Hepatocyte (in vitro differentiated cells): ENCODE measurements at places on chromosomes 12 and 14.

DNA sequence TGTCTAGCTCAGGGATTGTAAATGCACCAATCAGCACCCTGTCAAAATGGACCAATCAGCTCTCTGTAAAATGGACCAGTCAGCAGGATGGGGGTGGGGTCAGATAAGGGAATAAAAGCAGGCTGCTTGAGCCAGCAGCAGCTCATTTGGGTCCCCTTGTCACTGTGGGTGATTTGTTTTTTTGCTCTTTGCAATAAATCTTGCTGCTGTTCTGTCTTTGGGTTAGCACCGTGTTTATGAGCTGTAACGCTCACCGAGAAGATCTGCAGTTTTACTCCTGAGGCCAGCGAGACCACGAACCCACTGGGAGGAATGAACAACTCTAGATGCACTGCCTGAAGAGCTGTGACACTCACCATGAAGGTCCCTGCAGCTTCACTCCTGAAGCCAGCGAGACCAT is 134.1 kb upstream of the LMNTD1 start:
- no peaks in the 10 kb centered on the region for H3K27me3 ChIP-seq
- peaks cover 3% of the 10 kb centered on the region for H3K4me1 ChIP-seq
- H3K4me3 ChIP-seq, result no peak overlapping the region
- H3K27ac ChIP-seq, result no peak overlapping the region
- no peaks in the 10 kb centered on the region for H3K36me3 ChIP-seq

DNA sequence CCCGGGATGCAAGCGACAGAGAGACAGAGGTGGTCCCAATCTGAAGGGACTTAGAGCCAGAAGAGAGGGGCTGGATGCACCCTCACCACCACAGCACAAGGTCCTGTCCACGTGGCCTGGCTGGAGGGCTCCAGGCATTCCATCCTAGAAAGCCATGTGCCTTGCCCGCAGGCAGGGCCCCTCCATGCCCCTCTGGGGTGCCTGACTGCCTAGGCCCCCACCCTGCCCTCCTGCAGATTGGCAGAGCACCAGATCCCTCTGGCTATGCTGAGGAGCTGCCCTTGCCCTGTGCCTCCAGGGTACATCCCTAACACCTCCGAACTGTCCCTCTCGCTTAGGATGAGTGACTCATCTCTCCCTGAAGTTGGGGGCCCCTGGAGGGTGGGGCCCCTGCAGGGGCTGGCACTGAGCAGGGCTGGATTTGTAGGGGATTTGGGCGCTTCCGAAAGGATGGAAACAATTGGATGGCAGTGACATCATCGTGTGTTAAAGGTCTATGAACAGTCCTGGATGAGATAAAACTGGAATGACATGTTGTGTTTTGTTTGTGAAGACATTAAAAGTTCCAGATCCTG is 50.9 kb downstream of the CHGA start:
- peaks cover 7% of the 10 kb centered on the region for H3K4me1 ChIP-seq
- H3K27ac ChIP-seq, result peak overlapping the region; percentile 66
- no peaks in the 10 kb centered on the region for H3K36me3 ChIP-seq
- DNase-seq, result peak; percentile 49
- H3K4me3 ChIP-seq, result no peak overlapping the region

DNA sequence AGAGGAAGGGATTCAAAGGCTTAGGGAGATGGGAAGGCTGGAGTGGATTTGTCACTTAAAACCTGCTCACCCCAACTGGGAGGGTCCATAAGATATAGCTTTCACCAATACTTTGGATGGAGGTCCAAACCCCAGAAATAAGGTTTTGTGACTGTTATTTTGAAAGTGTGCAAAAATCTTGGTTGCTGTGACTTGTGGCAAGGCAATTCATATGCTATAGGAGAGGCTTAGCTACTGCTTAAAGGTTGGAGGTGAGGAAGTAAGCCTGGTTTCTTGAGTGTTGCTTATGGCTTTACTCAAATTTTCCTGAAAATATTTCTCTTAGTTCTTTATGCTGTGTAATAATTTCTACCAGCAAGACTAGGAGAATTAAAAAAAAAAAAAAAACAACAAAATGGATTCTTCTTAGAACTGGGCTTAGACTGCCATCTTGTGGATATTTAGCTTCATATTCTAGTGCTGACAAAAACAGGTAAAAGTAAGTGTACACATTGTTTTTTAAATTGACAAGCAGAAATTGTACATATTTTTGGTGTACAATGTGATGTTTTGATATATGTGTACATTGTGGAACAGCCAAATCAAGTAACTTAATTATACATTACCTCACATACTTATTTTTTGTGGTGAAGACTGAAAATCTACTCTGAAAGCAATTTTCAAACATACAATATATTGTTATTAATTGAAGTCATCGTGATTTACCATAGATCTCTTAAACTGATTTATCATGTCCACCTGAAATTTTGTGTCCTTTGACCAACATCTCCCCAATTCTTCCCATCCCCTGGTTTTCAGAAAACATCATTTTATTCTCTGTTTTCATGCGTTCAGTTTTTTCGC is 23.0 kb downstream of the PDE6H start:
- H3K4me3 ChIP-seq, result no peak overlapping the region

- H3K4me1 ChIP-seq, result peaks cover 64% of the 10 kb centered on the region
These were observed at the start of gene RTL1 for GRCh38 chr14:100903672-100904185. TSS of gene RTL1 (minus strand) at chr14:100903722. CDS start at chr14:100884788, 18,934 bp downstream.

DNA sequence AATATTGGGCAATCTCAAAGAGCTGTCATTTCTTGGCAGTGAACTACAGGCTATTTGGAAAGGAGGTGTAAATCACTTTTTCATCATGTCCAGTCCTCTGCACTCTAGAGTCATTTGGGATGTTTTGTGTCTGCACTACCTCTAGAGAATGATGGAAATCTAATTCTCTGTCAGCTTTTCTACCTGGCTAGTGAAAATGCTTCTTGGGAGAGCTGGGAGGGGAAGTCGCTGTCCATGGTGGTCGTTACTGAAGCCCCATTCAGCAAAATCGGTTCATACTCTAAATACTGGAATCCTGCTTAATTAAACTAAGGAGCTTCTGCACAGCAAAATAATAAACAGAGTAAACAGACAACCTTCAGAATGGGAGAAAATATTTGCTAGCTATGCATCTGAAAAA is 251.8 kb downstream of the APAF1 start:
- H3K4me1 ChIP-seq, result peaks cover 4% of the 10 kb centered on the region
- no peak overlapping the region for H3K27ac ChIP-seq
- H3K27me3 ChIP-seq, result peaks cover 57% of the 10 kb centered on the region
- no peak overlapping the region for H3K4me3 ChIP-seq

GRCh38 chr14:56731187-56731586 is 79.1 kb downstream of the OTX2 start:
- H3K36me3 ChIP-seq, result no peaks in the 10 kb centered on the region
- H3K27me3 ChIP-seq, result peaks cover 5% of the 10 kb centered on the region
- no peak overlapping the region for H3K27ac ChIP-seq
- no peak overlapping the region for H3K4me3 ChIP-seq
- DNase-seq, result no peak
- H3K4me1 ChIP-seq, result no peaks in the 10 kb centered on the region

GRCh38 chr14:60485057-60485597 is 736 bp downstream of the C14orf39 start:
- H3K4me1 ChIP-seq, result no peaks in the 10 kb centered on the region
- no peaks in the 10 kb centered on the region for H3K36me3 ChIP-seq
- no peak overlapping the region for H3K27ac ChIP-seq
- no peak for DNase-seq
- H3K4me3 ChIP-seq, result peak overlapping the region; percentile 38

GRCh38 chr14:64804754-64805260 is 74.9 kb downstream of the SPTB start:
- H3K27me3 ChIP-seq, result no peaks in the 10 kb centered on the region
- H3K27ac ChIP-seq, result no peak overlapping the region
- no peak overlapping the region for H3K4me3 ChIP-seq
- no peak for DNase-seq

GRCh38 chr12:115213538-115214016 is 529.6 kb upstream of the TBX3 start:
- peak overlapping the region; percentile 49 for H3K27ac ChIP-seq
- H3K4me3 ChIP-seq, result no peak overlapping the region

GRCh38 chr12:30203981-30204380 is 420.2 kb upstream of the TMTC1 start:
- H3K36me3 ChIP-seq, result no peaks in the 10 kb centered on the region
- H3K4me1 ChIP-seq, result peaks cover 6% of the 10 kb centered on the region
- no peak overlapping the region for H3K27ac ChIP-seq

GRCh38 chr14:100622224-100622623 is 35.0 kb upstream of the BEGAIN start:
- H3K4me3 ChIP-seq, result no peak overlapping the region
- peaks cover 5% of the 10 kb centered on the region for H3K4me1 ChIP-seq
- no peak overlapping the region for H3K27ac ChIP-seq
- H3K27me3 ChIP-seq, result no peaks in the 10 kb centered on the region
